Aorta (tissue), 5 donors: ENCODE measurements at places on chromosomes 12 and 14. TPM values are rescaled to one million over a fixed set of nuclear protein-coding genes. Genes with fewer than 3 reads are reported as not detected.

DNA sequence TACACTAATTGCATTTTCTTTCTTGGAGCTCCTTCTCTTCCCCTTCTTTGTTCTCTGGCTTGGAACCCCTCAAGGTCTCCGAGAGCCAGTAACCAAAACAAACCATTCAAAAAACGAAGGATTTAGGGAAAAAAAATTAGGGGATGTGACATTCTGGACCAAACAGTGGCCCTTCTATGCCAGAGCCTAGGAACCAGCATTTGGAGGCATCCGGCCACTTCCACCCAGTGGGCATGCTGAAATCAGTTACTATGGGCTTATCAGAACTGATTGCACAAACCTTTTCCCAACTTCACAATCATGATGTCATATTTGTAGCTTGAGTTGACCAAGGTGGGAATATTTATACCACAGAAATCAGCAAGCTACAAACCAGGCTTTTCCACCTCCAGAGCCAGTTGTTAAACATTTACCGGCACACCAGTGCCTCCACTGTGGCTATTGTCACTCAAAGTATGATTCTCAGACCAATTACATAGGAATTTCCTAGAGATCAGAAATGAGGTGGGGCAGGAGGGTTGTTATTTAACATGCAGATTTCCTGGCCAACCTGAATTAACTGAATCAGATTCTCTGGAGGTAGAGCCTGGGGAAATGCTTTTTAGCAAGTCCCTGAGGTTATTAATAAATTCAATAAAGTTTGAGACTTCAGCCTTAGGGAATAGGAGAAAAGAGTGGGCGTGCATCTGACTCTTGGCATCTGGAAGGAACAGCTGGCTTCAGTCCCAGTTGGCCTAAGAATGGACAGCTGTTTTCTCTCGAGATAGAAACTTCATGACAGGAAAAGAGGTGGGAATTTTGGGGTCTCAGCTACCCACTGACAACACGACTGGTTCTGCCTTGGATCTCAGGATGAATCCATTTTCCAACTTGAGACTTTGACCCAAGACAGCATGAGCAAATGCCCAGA is 273.9 kb downstream of the ZFP36L1 start:
- peaks cover 4% of the 10 kb centered on the region for H3K4me1 ChIP-seq
- H3K27me3 ChIP-seq: no peaks in the 10 kb centered on the region
- no peaks in the 10 kb centered on the region for H3K36me3 ChIP-seq
- H3K4me3 ChIP-seq: no peak overlapping the region

- no peak overlapping the region for H3K27ac ChIP-seq
- H3K36me3 ChIP-seq: no peaks in the 10 kb centered on the region
- H3K4me1 ChIP-seq: no peaks in the 10 kb centered on the region
- no peaks in the 10 kb centered on the region for H3K27me3 ChIP-seq
Observed at GRCh38 chr14:57480051-57480450, 13.6 kb downstream of the CCDC198 start.

DNA sequence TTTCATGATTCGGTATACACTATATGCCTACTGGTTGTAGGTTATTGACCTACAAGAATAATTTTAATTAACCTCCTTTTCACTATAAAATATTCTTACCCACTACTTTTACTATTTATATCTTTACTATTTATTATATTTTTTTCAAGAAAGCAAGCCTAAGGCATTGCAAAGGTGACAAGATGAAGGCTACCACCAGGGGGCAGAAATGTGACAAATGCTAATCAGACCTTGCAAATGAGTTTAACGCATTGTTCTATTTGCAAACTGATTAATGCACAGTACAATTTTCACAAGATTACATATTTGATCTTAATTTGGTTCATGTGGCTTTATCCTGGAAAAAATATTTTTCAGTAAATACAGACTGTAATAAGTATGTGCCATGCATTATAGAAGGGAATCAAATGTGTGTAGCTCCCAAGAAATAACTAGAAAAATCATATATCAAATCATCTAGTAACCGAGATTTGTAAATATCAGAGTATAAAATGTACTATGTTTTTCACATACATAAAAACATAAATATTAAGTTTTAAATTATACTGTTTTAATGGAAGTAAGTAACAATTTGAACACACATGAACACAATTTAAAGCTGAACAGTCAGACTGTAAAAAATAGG is 107.0 kb downstream of the ADAMTS20 start:
- H3K27me3 ChIP-seq: no peaks in the 10 kb centered on the region
- no peaks in the 10 kb centered on the region for H3K4me1 ChIP-seq
- no peaks in the 10 kb centered on the region for H3K36me3 ChIP-seq
- no peak for DNase-seq
- no peak overlapping the region for H3K27ac ChIP-seq

GRCh38 chr14:103140316-103141109 is 17.3 kb downstream of the TNFAIP2 start:
- no peak overlapping the region for H3K27ac ChIP-seq
- H3K27me3 ChIP-seq: no peaks in the 10 kb centered on the region
- no peak overlapping the region for H3K4me3 ChIP-seq
- no peaks in the 10 kb centered on the region for H3K4me1 ChIP-seq
- no peaks in the 10 kb centered on the region for H3K36me3 ChIP-seq

DNA sequence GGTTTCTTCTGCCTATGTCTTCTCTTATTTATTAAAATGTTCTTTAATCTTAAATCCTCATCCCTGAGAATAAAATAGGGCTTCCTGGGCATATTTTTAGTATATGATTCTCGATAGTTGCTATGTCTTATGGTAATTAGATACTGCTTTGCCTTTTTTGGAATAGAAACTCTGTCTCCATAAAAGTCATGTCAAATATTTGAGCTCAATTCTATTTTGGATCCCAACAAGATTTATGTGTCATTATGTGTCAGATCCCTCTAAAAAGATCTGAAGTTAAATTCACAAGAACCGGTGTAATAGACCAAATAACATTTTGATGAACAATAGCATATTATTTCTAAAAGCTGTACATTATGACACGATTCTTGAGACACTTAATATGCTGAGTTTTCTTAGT is 312.5 kb upstream of the PDE3A start:
- no peak for DNase-seq
- H3K27ac ChIP-seq: no peak overlapping the region
- no peaks in the 10 kb centered on the region for H3K4me1 ChIP-seq

TCL1B gene
- total RNA-seq: not detected

PDZRN4 gene
- 6.8 TPM for total RNA-seq
